T-helper 2 cell treated with Interferon-gamma antibody and Interleukin-4, amounts not matched to agents 100 ng/mL and 5 ng/mL, for 36 hours (primary cell): ENCODE measurements at places on chromosomes 6 and 20. TPM values are rescaled to one million over a fixed set of nuclear protein-coding genes. Genes with fewer than 3 reads are reported as not detected.

ATAT1 gene
- 9.0 and 9.6 TPM in 2 replicates for total RNA-seq

FNDC11 gene
- 0.64 and 0.66 TPM in 2 replicates for total RNA-seq

SFT2D1 gene
- 60.8 and 60.9 TPM in 2 replicates for total RNA-seq

DEFB124 gene
- not detected in 2 replicates for total RNA-seq

KCNG1 gene
- total RNA-seq: 0.07 TPM in 1 of 2 replicates, not detected in the other

RAB44 gene
- total RNA-seq: 0.07 TPM in 2 replicates

EYA4 gene
- total RNA-seq: not detected in 2 replicates

TNF gene
- total RNA-seq: 45.3 and 45.8 TPM in 2 replicates

MROH8 gene
- 0.75 and 1.6 TPM in 2 replicates for total RNA-seq

RBM12 gene
- 130 TPM in 2 replicates for total RNA-seq

RAB23 gene
- total RNA-seq: 3.5 and 4.2 TPM in 2 replicates

SRMS gene
- total RNA-seq: not detected in 2 replicates

JPH2 gene
- total RNA-seq: not detected in 2 replicates

PTGIS gene
- 22.7 and 23.7 TPM in 2 replicates for total RNA-seq

SMLR1 gene
- not detected in 2 replicates for total RNA-seq

CDSN gene
- total RNA-seq: not detected in 2 replicates

MDC1 gene
- total RNA-seq: 72.7 and 79.0 TPM in 2 replicates

CLVS2 gene
- not detected in 2 replicates for total RNA-seq

CST5 gene
- not detected in 2 replicates for total RNA-seq

C4B gene
- total RNA-seq: 3.5 and 4.6 TPM in 2 replicates

FAM217A gene
- total RNA-seq: not detected in 2 replicates

UNC5CL gene
- 1.2 and 1.3 TPM in 2 replicates for total RNA-seq

GTSF1L gene
- total RNA-seq: 0.23 TPM in 1 of 2 replicates, not detected in the other

SLC35F1 gene
- not detected in 2 replicates for total RNA-seq
